Myocyte (in vitro differentiated cells): ENCODE measurements at places on chromosomes 4 and X. TPM values are rescaled to one million over a fixed set of nuclear protein-coding genes. Genes with fewer than 3 reads are reported as not detected.

- peak; percentile 21 for DNase-seq
These were observed 39.2 kb upstream of the ASMTL start for GRCh38 chrX:1491851-1492349.

DNA sequence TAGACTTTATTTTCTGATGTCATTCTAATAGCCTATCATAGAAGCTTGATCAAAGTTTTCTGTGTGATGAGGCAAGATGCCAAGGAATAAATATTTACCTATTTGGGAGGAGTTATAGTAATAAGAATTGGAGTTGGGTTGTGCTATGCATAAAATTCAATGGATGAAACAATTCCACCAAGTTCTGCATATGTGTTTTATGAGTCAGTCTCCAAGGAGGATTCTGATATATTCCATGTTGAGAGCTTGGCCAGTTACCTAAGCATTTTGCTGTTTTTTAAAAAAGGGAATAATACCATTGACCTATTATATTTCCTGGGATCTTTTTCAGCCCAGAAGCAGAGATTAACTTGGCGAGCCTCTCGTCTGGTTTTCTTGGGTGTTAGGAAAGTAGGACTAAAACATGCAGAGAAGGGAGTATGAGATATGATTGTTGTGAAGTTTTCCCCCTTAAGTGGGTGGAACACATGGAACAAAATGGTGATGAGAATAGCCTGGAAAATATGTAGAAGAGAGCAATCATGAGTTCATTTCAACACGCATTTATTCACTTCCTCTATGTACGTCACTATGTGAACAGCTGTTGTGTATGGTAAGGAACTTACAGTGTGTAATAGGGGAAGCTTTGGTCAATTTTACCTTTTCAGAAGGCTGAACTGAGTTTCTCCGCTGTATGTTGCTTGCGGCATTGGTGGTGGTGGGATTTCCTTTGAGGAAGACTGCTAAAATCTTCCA is 39.2 kb downstream of the POLA1 start:
- DNase-seq = no peak

DNA sequence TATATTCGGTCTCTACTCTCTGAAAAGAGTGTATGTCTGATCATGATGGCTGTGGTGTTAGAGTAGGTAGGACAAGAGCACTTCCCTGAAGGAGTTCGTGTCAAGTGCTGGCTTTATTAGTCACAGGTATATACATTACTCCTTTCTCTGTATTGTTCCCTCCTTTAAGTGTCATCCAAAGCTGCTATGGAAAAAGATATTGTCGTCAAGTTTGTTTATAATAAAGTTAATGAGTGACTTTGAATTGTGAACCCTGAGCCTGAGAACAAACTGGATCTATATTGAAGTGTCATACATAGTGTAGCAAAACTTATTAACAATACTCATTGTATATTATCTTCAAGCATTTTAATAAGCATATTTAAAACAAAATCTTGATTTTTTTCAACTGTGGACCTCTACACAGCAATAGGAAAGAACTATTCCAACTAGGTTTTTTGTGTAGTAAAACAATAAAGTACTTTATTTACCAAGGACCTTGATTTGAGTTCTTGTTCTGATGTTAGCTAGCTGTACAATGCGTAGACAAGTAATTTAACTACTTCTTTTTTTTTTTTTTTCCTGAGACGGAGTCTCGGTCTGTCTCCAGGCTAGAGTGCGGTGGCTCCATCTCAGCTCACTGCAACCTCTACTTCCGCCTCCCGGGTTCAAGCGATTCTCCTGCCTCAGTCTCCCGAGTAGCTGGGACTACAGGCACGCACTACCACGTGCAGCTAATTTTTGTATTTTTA is 177.7 kb downstream of the RAPGEF2 start:
- no peak for DNase-seq

DNA sequence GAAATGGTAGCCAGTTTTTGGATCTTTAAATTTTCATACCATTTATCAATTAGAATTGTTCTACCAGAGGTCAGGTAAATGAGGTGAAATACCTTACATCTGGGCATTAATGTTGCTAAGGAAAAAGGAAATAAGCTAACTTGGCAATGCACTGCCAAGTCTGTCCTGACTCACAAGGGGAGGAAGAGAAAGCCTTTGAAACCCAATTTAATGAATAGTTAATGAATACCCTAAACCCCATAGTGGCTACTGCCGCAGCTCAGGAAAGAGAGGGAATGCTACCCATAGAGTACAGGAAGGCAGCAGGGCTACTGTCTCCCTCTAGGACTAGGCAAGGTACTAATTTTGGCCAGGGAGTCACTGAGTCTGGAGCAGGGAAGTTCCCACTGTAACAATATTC is 16.8 kb upstream of the DHX15 start:
- DNase-seq = no peak

DNA sequence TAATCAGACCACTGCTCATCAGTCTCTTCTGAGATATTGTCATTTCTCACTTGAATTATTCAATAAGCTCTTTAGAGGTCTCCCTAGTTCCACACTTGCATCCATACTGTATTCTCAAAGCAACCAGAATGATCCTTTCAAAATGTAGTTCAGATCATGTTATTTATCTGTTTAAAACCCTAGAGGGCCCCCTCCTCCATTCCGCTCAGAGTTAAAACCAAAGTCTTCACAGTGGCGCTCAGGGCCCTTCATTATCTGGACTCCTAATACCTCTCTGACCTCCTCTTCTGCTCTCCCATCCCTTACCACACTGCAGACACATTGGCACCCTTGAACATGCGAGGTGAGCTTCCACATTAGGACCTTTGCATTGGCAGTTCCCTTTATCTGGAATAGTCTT is 32.7 kb upstream of the HPGDS start:
- DNase-seq = no peak

DNA sequence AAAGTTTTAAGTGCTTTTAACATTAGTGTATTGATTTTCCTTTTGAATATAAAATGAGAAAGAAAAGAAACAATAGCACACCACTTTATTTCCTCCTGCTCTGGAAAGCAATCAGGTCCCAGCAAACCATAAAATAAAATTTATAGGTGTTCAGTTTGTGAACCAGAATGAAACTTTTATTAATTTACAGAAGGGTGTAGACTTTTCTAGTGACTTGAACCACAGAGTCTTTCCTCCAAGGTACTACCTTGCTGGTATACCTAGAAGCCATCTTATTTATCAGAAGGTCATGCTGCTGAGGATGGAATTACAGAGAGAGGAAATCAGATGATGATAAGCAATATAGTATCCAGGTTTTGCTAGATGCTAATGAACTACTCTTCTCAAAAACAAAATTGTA is 27.6 kb upstream of the RPS6KA3 start:
- no peak for DNase-seq

- DNase-seq = no peak
These were observed 67.1 kb downstream of the USP38 start for GRCh38 chr4:143251779-143252178.

- no peak for DNase-seq
These were observed 5.4 kb upstream of the CCDC120 start for GRCh38 chrX:49053223-49054072.

DNA sequence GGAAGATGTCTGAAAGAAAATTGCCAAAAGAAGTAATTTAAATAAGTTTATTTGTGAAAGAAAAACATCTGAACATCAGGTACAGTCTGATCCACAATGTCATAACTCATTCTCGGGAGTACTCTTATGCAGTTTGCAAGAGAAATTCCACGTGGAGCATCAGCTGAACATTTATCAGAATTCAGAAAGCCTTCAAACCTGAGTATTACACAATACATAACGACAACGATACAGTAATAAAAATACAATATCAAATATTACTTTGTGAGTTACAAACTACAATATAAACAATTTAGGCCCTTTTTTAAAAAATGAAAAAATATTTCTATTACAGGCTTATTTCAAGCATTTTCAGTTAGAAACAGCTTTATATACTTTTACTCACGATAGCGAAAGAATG is 116.4 kb downstream of the RAB28 start:
- DNase-seq = no peak

The CTAG1B gene
- total RNA-seq = not detected in 2 replicates

The CLDN34 gene
- not detected in 2 replicates for total RNA-seq
